ENCODE measurements at places on chromosomes 5 and 9.

DNA sequence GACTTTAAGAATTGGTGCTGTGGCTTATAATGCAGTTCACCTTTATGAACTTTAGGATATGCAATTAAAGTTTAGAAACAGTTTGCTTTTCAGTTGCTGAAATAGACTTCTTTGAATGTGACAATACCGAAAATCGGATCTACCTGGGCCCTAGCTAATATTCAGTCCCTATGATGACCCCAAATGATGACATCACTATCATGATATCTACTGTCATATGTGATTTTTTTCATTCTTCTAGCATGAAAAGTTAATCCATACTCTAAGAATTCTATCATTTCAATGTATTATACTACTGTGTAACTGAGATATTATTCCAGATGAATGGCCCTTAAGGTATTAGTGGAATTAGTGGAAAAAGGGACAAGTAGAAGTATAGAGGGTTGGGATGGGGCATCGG lies 487.2 kb upstream of the TUSC1 start:
- no peak for DNase-seq

DNA sequence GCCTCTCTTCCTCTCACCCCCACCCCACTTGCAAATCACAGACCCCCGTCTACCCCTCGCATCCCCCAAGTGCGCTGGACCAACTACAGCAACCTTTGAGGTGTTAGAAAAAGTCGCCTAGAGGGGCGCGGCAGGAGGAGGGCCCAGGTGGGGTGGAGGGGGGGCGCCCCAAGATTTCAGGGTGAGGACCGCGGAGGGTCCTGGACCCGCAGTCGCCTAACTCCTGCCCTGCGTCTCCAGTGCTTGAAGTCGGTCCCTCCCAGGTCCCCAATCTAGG lies 379 bp upstream of the EGFLAM start:
- no peak for DNase-seq

DNA sequence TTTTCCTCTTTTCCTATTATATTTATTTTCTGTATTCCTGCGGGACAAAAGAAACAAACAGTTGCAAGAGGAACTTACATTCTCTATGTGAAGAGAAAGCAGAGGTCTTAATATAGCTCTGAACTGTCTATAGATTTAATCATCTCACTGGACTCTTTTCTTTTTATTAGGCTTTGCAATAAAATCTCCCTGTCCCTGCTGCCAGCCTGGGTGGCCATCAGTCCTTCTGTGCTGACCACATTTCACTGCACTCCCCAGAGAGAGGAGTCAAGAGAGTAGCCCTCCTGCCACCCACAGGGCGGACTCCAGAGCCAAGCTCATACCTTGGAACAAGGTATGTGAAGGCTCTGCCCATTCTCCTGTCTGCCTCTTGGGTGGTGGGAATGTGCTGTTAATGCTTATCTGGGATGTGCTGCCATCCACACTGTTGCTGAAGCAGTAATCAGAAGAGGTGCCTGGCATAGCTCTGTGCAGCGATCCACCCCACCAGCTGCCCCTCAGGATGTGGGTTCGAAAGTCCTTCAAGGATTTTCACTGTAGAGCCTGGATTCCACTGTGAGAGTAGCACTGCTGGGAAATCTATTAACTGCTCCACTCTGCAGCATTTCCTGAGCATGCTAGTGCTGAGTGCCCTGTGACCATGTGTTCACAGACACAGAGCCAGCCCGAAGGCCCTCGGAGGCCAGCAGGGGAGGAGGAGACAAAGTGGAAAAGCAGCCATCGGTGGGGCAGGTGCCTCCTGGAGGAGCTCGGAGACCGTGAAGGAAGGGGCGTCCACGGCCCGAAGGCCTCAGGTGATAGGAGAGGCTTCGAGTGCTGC lies 334.6 kb downstream of the MED10 start:
- DNase-seq = no peak

GRCh38 chr5:127909066-127909465 lies 174.5 kb upstream of the SLC12A2 start:
- DNase-seq = no peak

GRCh38 chr5:67876371-67876770 lies 339.2 kb upstream of the PIK3R1 start:
- DNase-seq = no peak

- no peak for DNase-seq
These were observed 42.0 kb upstream of the KCNN2 start for GRCh38 chr5:114319821-114320220.

DNA sequence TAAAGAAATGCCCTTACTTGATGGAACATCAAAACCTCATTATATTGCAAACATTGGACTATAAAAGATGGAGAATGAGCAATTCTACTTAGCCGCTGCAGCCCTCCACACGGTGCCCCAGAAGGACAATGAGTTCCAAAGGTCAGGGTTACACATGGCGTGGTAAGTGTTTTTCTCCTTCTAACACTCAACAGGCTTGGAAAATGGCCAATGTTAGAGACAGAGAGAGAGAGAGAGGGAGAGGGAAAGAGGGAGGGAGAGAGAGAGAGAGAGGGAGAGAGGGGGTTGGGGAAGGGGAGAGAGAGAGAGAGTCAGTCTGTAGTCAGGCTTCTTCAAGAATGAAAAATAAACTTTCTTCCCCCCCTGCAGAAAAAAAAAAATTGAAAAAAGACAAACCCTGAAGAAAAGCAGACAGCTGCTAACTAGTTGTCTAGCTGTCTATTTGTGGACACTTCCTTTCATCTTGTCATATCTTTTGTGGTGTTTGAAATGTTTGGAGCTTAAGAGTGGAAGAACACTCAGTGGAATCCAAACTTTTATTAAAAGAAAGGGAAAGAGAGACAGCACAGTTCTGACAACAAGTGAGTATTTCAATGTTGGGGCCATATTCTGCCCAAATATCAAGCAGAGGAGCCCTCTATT lies 324.8 kb downstream of the TMEM38B start:
- peak; percentile 35 for DNase-seq

DNA sequence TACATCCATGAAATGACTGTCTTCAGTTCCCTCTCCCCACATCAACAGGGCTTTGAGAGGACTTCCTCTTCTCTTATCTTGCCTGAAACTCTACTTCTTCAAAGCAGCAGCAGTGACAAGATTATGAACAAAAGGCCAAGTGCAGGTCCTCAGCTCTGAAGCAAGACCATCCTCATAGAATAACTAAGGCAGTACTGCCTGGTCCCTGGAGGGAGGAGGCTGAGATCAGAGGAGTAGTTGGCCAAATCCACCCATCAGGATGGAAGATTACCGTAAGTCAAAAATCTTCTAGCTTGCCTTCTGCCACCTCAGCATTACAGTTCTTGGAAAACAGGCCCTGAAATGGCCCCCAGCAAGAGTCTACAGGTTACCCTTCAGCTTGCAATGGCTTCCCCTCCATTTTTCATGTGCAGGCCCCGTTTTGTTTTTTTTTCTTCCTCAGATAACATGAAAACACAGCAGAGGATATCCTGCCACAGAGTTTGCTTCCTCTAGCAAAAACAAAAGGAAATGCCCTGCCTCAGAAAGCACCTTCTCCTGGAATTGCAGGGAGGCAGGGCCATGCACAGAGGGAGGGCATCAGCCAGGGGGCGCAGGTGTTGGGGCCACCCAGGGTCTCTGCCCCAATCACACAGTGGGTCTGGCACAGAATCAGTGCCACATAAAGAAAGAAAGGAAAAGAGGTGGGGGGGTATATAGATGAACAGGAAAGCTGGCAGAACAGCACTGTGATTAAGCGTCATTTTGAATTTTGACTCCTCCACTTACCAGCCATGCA lies 40.0 kb downstream of the KLHL3 start:
- no peak for DNase-seq

- no peak for DNase-seq
These were observed 115.2 kb upstream of the WWC1 start for GRCh38 chr5:168176251-168176650.

- DNase-seq = peak; percentile 70
These were observed 53.0 kb downstream of the PSD2 start for GRCh38 chr5:139848508-139849100.

DNA sequence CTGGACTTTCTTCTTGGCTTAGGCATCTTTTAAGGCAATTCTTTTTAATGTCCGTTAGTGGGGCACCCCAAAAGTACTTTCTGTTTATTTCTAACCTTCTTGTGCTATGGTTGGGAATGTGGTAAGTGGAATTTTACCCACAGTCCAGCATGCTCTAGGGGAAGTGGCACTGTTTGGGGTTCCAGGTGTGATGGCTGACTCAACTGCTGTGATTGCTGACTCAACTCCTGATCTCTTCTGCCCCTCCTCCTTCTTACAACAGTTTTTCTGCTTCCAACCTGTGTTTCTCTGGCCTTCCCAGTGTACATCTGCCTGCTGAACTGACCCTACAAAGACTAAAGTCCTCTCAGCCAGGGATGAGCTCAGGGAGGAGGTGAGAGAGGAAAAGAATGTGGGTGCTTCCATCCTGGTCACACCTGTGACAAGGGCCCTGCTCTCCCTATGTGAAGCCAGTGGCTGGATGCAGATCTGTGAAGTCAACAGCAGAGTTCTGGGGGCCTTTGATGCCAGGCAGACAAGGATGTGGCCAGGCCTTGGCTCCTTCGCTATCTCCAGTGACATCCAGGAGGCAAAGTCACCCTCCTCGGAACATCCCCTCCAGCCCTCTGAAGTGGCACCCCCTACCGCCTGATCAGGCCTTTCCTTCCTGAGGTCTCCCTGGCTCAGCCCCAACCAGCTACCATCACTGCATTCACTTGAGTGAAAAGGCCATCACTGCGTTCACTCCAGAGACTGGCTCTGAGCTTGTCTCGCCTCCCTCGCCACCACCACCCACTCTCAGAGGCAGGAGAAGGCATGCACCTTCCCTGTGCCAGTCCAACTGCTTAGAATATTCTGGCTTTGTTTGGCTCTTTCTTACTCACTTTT lies 72.2 kb downstream of the C5orf15 start:
- DNase-seq = no peak

DNA sequence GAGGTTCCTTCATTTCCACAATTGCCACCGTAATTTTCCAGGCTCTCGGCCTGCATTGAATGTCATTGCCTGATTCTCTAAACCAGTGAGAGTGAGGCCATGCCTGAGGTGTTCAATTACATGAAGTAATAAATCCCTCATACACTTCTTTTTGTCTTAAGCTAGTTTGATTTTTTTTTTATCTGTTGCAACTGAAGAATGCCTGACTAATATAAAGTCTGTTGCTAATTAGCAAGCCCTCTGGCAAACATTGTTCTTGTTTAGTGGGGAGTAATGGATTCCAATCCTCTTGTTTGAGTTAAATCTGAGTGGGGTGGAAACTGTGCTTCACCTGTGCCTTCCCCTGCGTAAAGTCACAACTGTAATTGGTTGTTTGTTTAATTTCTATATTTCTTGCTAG lies 338.1 kb upstream of the ATP10B start:
- no peak for DNase-seq

Measured in ovary (tissue), 10 donors.